ENCODE measurements at places on chromosomes 4 and X.

DNA sequence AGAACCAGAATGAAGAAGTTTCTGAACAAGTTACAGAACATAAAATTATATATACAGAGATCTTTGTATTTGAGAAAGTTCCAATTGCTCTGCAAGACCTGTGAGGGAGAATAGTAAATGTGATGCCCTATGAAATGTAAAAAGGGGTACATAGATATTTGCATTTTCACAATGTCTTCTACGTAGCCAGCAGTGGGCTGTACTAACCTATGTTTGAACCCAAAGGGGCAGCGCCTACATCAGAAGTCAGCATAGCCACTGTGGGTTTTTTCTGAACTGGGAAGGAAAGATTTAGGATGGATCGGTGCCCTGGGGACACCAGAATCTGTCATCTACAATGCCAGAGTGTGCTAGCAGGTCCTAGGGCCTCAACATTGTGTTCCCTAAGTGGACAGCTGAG, 69.5 kb upstream of the CT45A1 start:
- DNase-seq = no peak

- no peak for DNase-seq
Observed at GRCh38 chrX:72128881-72129280, 2.8 kb downstream of the RTL5 start.

GRCh38 chrX:45850197-45850774, 649.6 kb upstream of the DIPK2B start:
- no peak for DNase-seq

- DNase-seq = no peak
Observed at GRCh38 chrX:19869193-19869592, 18.2 kb downstream of the SH3KBP1 start.

DNA sequence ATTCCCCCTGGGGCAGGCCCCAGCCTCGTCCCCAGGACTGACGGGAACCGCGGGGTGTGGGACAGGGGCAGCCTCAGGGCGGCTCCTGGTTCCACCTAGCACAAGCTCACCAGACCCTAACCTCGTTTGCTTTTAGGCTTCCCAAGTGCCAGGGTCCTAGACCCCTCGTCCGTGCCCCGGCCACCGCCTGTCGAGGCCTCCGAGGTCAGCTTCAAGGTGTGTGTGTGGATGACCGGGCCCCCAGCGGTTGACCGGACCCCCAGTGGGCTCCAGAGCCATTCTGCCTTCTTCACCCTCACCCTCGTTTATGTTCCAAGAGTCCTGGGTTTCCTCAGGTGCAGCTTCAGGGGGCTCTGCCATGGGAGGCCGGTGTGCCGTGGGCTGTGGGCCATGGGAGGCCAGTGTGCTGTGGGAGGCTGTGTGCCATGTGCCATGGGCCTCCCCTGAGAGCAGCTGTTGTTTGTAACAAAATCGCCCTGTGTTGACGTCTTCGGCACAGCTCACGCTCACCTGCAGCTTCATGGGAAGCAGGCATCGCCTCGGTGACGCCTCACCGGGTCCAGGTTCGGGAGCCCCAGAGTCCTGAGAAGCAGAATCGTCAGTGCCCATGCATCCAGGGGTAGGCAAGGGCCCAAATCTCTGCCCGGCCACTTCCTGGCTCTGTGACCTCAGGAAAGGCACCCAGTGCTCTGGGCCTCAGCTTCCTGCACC, 43.0 kb upstream of the HMX1 start:
- no peak for DNase-seq

DNA sequence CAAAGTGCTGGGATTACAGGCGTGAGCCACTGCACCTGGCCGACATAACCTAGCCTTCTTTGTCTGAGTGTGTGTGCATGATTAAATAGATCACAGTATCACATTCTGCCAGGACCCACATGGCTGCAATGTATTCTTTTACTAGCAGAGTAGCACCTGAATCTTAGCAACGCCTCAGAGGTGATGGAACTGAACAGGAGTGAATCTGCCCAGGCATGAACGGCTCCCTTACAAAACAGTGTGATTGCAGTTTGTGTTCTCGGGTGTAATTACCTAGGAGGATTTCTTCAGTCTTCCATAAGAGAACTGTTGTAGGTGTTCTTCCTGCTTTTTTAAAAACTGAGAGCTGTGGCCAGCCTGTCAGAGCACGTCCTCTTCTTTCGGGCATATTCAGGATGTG, 122.7 kb upstream of the STS start:
- DNase-seq = no peak

GRCh38 chr4:73705721-73706120, 34.6 kb upstream of the CXCL8 start:
- no peak for DNase-seq

GRCh38 chrX:53005327-53005726, 43.3 kb upstream of the GPR173 start:
- no peak for DNase-seq

- no peak for DNase-seq
Observed at GRCh38 chr4:124686279-124686678, 26.3 kb downstream of the ANKRD50 start.

DNA sequence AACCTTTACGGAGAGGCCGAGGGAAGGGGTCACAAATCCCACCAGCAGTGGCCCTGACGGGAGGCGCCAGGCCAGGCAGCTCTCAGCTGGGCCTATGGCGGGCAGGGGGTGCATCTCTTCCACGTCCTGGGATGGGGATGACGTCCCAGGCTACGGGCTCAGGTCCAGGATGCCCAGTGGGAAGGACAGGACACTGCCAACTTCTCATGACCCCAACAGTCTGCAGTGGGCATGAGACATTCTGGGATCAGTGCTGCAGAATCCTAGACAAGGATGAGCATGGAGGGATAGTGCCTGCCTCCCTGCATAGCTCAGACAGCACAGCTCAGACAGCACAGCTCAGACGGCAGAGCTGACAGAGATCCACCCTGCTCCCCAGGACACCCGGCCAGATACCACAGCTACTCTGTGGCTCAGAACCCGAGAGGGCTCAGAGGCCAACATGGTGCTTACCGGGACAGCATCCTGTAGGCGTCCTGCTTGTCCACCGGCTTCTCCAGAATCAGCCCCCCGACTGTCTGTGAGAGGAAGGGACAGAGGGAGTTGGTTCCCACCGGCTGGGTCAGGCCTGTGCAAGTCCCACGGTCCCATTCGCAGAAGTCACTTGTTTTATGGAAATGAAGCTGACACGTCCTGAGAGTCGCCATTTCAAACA, 17.3 kb downstream of the ASMTL start:
- no peak for DNase-seq

GRCh38 chrX:17788439-17788838, 51.1 kb downstream of the SCML1 start:
- DNase-seq = no peak

DNA sequence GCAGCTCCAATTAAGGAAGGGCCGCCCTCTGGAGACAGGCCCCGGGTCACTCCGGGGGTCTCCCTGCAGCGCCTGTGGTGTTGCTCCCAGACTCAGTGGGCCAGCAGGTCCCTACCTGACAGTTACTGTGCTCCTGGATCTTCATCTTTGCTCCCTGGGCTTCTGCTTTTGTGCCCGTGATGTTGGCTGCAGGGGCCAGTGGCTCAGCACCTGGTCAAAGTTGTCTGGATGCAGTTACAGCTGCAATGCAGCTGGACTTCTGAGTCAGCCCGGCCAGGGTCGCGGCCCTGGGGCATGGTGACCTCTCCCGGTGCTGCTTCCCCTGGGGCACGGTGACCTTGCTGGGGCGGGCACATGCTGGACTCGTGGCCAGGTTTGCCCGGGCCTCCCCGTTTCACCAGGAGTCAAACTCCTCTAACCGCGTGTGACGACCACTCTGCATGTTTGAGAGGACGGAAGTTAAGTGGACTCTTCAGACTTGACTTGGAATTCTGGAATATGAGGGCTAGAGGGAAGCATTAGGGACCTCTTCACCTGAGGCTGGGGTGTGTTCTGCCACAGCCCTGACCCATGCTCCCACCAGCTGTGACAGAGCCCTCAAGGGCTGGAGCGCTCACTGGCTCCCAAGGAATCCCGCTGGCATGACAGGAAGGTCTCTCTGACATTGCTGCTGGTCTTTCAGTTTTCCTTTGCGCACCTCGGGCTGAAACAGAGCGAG, 3.7 kb downstream of the CTAG2 start:
- DNase-seq = no peak

DNA sequence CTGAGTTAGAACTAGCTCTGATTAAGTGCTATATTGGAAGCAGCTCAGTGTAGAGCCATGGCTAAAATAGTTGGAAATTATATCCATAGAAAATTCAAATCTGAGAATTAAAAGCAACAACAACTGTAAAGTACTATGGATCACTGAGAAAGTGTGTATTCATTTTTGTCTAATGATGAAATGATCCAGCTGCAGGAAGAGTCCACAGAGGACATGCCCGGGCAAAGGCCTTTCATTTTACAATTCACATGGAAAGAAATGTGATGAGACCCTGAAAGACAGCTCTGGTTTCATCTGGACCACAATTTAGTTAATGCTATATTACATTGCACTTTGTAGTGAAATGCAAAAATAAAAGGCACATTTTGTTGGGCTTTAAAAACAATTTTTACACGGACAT, 196.8 kb upstream of the FAT1 start:
- DNase-seq = no peak

GRCh38 chr4:76463568-76463967, 28.5 kb downstream of the SHROOM3 start:
- DNase-seq = no peak

- no peak for DNase-seq
Observed at GRCh38 chr4:75235359-75235951, 278.7 kb downstream of the RCHY1 start.

GRCh38 chr4:184889666-184890335, 64.0 kb upstream of the ACSL1 start:
- DNase-seq = no peak

- no peak for DNase-seq
Observed at GRCh38 chr4:72977936-72978485, 91.5 kb downstream of the COX18 start.

DNA sequence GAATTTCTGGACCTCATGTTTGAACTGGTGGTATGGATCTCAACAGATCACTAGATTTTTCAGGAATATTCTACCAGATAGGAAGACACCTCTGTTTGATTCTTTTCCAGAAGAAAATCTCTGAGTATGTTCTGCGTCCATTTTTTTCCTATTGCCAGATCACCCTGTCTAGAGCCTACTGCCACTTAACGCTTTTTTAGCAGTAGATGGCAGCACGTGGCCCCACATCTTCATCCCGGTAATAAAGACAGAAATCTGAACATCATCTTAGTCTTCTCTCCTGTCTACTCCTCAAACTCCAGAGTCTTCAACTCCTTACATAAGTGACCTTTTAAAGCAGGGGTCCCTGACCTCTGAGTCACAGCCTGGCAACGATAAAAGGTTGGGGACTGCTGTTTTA, 184.7 kb downstream of the TMA16 start:
- no peak for DNase-seq

- no peak for DNase-seq
Observed at GRCh38 chrX:17669891-17670290, 67.4 kb upstream of the SCML1 start.

- DNase-seq = no peak
Observed at GRCh38 chrX:9737363-9737762, 28.3 kb downstream of the GPR143 start.

DNA sequence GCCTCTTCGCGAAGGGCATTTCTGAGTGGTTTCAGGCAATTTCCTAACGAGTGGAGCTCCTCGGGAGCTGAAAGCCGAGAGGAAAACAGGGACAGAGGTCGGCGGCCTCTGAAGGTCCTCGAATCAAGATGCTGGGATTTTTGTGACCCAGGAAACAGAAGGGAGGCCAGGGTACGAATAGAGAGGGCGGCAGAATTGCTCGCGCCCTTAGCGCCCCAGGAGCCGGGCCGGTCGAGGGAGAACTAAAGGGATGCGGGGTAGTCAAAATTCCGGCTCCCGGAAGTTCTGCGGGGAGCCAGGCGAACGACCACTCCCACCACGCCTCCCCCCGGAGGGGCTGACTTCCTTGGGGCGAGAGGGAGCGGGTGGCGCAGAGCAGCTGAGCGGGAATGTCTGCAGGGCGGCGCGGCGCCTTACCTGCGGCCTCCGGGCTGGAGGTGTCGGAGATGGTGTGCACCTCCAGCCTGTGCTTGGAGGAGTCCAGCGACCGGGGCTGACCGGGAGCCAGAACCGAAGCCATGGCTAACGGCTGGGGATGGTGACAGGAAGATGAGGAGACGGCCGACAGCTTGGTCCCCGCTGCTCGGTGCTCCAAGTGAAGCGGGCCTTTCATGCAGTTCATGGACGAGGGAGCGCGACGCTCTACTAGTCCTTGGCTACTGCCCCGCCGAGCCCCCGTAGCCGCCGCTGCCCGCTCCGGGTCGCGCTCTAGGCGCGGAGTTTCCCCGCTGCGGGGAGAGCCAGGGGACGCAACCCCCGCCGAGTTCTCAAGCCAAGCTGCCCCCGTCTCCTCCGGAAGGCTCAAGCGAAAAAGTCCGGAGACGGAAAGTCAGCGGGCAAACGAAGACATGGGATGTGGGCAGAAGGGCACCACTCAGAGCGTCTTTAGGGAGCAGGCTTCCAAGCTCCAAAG, 782 bp downstream of the PITX2 start:
- no peak for DNase-seq

DNA sequence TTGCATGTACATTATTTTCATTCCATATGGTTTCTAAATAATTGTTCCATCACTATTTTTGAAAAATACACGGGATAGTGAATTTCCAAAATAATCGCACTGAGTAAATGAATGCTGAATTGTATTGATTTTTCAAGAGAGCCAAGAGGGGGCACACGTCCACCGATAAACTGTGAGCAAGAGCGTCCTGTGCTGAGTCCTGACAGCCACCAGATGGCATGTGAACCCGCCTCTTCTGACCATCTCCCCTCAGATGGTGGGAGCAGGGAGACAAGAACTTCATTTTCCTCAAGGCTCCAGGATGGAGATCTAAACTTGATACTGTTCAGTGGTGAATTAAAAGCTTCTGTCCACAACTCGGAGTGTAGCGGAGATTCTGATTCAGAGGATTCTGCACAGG, 30.6 kb upstream of the IL9R start:
- DNase-seq = no peak

All from cerebellar nuclear complex (tissue), 1 donor.